SK-N-DZ (cell line): ENCODE measurements at places on chromosomes 12 and 14.

DNA sequence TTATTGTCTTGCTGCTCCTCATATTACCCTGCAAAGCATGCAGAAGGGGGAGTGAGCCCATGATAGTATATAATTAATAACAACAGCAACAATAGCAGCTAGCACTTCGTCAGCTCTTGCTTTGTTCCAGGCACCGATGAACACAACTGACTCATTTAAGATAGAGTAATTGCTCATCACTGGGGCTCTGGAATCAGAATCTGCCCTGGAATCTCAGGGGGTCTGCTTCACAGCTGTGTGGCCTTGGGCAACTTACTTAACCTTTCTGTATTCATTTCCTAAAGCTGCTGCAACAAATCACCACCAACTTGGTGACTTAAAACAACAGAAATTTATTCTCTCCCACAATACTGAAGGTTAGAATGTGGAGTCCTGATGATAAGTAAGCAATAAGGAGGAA is 55.0 kb upstream of the PSMC1 start:
- DNase-seq, result no peak

- DNase-seq, result no peak
Observed at GRCh38 chr12:53443955-53444354, 2.4 kb downstream of the PRR13 start.

GRCh38 chr12:6234906-6235305 is 34.7 kb downstream of the CD9 start:
- DNase-seq, result no peak

- DNase-seq, result no peak
Observed at GRCh38 chr14:22370084-22370847, 218.8 kb downstream of the DAD1 start.

GRCh38 chr12:59904874-59905521 is 309.2 kb downstream of the SLC16A7 start:
- no peak for DNase-seq

DNA sequence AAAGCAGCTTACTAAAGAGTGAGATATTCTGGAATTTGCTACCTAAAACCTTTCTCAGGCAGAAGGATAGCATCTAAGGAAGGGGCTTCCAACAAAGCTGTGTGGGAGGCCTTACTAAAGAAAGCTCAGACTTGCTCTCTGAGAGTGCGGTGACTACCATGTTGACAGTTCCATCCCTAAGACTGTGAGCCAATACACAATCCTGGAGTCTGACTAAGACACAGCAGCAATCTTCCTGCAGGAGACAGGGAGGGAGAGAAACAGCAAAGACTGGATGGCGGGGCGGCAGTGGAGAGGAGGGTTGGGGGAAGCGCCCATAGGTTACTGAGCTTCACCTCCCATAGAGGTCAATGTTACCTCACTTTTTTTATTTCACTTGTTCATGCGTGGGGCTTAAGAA is 70.9 kb downstream of the KITLG start:
- DNase-seq, result no peak
